ENCODE measurements at places on chromosomes 6 and 20.

GRCh38 chr6:29552512-29553051, 7.0 kb downstream of the UBD start:
- DNase-seq: no peak

GRCh38 chr20:50338479-50339391, 148.1 kb downstream of the CEBPB start:
- no peak for DNase-seq

DNA sequence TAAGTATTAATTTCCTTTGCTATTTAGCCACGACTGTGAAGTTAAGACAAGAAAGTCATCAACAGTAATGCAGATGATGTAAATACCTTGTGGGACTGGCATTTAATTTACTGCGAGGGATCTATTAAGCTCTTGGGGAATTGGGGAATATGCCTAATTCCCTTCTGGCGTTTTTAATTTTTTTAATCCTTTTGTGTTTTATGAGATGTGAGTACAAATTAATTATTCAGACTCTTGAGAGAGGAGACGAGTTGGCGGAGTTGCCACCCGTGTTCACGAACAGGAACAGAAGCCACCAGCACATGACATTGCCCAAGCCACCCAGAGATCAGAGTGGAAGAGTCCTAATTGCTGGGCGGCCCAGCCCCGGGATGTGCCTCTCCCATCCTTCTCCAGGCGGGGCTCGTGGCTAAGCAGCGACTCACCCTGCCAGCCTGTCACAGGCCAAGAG, 533 bp upstream of the CRYBG1 start:
- DNase-seq: no peak

DNA sequence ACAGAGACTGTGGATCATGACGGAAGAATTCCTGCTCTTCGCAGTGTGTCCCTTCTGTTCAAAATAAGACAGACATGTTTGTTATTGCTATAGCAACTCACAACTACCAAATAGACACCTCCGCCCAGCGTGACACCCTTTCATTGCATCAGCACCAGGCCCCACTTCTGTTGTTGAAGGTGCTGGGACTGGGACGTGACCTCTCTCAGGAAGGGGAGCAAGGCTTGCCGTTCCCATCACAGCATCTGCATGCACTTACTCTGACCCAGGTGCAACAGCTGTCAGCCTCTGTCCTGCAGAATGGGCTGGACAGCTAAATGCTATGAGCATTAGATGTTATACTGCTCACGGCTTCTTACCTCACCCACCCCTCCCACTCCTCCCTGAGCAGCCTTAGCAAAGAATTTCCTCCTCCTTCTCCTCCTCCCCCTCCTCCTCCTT, 94.1 kb downstream of the DACT2 start:
- DNase-seq: no peak

- DNase-seq: no peak
These were observed 60.5 kb downstream of the RSPH3 start for GRCh38 chr6:158939255-158940159.

GRCh38 chr6:75751443-75751842, 2.4 kb downstream of the MYO6 start:
- no peak for DNase-seq

- no peak for DNase-seq
These were observed 881 bp upstream of the AIG1 start for GRCh38 chr6:143059663-143060353.

DNA sequence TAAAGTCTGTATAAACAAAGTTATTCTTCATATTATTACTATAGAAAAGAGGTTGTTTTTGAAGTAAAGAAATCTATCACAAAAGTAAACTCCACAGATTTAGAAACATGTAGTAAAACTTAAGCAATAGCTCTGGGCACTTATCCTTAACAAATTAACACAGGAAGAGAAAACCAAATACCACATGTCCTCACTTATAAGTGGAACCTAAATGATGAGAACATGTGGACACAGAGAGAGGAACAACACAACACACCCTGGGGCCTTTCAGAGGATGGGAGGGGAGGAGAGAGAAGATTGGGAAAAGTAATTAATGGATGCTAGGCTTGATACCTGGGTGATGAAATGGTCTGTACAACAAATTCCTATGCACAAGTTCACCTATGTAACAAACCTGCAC, 57.2 kb downstream of the C6orf58 start:
- DNase-seq: no peak

GRCh38 chr6:111711476-111711875, 105.8 kb upstream of the TRAF3IP2 start:
- DNase-seq: peak; percentile 49

GRCh38 chr20:41738604-41739206, 120.5 kb upstream of the CHD6 start:
- DNase-seq: no peak

DNA sequence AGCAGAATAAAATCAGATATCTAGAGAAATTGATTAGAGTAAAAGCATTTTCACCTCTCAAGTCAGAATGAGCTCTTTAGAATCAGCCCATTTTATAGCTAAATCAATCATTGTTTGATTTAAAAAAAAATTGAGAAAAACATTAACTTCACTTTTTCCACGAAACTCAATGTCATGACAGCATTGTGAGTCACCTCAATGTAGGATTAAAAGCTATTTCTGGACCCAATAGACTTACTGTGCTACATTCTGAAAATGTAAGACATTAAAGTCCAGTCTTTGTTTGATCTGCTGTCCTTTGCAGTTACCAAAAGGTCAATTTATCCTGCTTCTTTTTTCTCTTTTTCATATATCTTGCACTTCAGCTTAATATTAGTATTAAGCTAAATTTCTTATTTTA, 519.4 kb upstream of the ZNF337 start:
- no peak for DNase-seq

DNA sequence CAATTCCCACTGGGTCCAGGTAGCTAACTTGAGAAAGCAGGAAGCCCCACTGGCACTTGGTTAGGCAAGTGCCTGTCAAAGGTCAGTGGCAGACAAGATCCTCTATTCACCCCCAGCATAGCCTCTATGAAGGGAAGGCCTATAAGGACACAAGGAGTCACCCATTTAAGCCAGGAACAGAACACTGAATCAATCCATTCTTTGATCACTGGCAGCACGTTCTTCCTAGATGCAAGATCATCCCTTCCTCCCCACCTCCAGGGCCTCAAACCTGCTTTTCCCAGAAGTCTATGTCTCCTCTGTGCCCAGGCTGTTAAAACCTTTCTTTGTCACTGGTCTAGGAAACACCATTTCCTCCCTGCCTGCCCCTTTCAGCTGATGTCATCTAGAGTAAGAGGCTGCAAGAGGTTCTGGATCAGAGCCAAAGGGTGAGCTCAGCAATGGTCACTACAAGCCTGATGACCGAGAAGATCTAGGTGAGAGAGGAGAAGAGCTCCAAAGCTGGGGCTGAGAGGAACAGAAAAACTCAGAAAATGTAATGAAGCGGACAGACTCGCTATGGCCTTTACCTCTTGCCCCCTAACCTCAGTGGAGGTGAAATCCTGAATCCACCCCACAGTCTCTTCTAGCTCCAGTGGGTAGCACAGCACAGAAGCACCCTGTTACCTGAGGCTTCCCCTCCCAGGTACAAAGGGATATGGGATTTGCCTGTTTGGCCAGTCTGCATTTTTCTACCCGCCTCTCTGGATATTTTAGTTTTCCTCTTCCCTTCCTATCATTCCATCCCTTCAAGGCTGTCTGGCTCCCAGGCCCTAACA, 1.8 kb downstream of the GTPBP2 start:
- peak; percentile 8 for DNase-seq

DNA sequence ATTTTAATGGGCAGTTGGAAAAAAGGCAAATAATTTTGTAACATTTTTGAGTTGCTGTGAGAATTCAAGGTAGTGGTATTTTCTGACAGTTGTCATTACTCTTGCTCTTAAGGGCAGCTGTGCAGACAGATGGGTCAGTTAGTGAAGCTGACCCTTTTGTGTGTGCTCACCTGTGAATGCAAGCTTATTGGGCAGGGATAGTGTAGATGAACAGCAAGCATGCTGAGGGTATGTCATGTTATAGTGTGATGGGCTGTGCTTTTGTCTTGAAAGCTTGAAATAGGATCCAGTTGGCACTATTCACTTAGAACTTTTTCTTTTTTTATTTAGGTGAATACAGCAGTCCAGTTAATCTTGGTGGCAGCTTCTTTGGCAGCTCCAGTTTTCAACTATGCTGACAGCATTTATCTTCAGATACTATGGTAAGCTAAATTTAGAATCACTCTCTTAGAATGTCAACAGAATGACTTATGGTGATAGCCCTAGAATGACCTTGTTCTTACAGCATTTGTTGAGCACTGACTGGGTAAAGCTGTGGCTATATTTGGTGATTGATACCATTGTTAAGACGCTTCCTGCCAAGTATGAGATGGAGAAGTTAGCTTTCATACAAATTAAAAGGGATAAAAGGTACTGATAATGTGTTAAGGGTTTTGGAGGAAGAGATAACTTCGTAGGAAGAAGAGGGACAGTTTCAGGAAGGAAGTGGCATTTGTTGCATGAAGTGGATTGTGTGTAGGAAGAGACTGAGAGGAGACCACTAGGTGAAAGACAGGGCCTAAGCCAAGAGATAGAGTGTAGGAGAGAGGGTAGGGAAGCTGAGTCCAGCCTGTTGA, 19.5 kb downstream of the LRRN4 start:
- DNase-seq: no peak

- no peak for DNase-seq
These were observed 280.3 kb upstream of the JARID2 start for GRCh38 chr6:14965424-14966075.

- no peak for DNase-seq
These were observed 2.3 kb downstream of the SIRPA start for GRCh38 chr20:1897541-1897940.

DNA sequence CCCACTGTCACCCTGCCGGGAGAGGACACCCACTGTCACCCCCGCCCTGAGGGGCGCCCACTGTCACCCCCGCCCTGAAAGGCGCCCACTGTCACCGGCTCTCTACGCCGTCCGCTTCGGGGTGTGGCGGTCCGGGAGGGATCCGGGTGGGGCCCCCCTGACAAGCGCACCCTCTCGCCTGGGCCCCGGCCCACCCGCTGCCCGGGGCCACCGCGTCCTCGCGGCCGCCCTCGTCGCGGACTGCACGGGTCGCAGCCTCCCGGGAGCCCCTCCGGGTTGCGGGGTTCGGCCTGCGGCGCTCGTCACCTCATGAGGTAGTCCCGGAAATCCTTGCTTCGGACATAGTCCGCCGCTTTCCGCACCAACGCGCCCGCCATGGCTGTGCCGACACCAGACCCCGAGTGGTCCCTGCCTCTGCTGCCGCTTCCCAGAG, 224 bp downstream of the MPC1 start:
- no peak for DNase-seq

- DNase-seq: no peak
These were observed 75.1 kb upstream of the DUSP22 start for GRCh38 chr6:217048-217659.

DNA sequence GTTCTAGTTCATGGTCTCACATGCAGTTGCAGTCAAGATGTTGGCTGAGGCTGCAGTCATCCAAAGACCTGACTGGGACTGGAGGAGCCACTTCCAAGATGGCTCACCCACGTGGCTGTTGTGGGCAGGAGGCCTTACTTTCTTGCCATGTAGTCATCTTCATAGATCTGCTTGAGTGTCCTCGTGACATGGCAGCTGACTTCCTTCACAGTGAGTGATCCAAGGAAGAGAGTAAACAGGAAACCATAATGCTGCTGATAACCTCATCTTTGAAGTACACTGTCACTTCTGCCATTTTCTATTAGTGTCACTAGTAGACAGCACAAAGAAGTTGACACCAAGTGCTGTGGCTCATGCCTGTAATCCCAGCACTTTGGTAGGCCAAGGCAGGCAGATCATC, 40.1 kb upstream of the AKIRIN2 start:
- DNase-seq: no peak

GRCh38 chr6:109477184-109477583, 5.8 kb downstream of the ZBTB24 start:
- DNase-seq: no peak

GRCh38 chr6:9225441-9225871, 790.1 kb upstream of the SLC35B3 start:
- no peak for DNase-seq

DNA sequence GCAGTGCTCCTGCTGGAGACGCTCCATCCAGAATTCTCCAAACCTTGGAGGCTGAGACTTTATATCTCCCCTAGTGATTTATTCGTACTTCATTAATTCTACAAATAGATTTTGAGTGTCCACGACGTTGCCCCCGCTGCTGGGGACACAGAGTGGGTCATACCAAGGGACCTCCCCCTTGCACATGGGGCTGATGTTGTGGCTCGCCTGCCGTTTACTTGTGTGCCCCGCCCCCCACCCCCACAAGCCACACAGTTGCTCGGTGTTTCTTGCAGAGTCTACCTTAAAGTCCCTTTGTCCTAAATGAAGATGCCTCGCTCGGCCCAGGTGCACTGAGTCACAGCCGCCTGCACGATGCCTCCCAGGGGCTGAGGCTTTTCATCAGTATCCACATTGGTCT, 20.3 kb upstream of the SMOC2 start:
- no peak for DNase-seq

- no peak for DNase-seq
These were observed 38.4 kb downstream of the KIF25 start for GRCh38 chr6:168035661-168036545.

- DNase-seq: no peak
These were observed 42.5 kb downstream of the ID4 start for GRCh38 chr6:19879663-19880062.

GRCh38 chr20:36792422-36792821, 18.9 kb upstream of the DSN1 start:
- peak; percentile 35 for DNase-seq

GRCh38 chr6:109595998-109596397, 95.0 kb downstream of the AK9 start:
- DNase-seq: no peak

All from cerebellar nuclear complex (tissue), 1 donor.